ENCODE measurements at places on chromosomes 6 and 20.

DNA sequence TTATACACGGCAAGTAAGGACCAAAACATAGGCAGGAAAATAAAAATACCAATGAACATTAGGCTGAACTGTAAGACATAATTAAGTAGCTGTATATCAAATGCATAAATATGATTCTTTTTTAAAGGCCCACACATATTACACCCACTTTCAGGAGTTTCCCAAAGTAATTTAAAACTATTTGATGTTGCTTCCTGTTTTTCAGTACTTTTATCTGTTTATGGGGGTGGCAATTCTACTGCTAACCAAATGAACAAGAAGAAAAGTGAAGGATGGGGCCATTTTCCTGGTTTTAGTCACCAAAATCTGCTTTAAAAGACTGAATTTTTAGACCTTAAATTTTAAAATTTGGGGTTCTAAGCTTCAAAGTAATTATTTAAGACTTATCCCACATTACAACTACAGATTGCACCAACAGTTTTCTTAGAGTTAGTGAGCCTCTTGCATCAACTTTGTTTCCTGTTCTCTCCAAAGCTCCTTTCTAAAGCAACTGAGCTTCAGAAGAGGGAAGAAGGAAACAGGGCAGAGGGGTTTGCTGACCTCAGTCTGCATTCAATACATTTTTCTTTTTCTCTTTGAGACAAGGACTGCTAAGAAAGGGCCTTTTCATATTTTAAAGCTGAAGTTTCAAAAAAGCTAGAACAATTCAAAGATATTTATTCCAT, 191.0 kb downstream of the BACH2 start:
- DNase-seq, result no peak

DNA sequence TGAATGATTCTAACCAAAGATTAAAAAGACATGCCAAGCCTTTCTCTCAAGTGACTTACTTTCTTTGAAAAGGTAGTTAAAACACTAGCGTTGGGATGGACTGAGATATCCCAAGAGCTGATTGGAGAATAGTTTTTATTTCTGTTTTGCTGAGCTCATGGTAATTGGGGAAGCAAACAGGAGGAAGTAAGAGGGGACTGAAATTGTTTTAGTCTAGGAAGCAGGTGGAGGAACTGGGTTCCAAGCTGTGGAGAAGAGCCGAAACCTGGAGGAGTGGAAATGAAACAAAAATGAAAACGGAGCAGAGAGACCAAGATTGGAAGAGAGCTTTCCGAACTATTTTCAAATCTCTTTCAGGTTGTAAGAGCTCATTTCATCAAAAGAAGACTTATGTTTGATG, 59.9 kb upstream of the TENT5A start:
- no peak for DNase-seq

DNA sequence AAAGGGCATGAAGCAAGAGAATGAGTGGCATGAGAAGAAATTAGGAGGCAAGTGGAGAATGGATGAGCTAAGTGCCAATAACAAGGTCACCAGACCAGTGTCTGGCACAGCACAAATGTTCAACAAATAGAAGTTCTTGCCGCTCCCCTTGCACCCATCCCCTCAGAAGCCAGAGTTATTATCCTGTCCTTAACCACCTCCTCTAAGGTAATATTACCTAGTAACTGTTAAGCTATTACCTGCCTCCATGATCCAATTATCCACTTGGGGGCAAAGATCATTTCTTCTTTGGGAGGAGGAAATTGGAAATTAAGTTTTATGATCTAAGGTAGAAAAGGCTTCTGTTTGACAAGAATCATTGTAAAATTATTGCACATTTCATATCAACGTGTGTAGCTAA, 133.8 kb downstream of the FOXA2 start:
- DNase-seq, result no peak

DNA sequence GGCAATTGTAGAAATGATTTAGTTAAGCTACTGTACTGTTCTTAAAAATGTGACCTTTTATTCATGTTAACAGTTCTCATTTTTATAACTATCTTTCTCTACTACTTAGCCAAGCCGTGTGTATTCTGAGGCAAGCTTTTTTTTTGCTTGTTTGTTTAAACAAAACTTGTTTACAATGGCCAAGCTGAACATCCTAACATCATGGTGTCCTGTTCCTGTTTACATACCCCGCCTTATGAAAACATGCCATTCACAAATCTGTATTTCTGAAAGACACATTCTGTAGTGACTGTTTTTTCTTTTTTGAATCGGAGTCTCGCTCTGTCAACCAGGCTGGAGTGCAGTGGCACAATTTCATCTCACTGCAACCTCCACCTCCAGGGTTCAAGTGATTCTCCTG, 140.9 kb downstream of the NCOA3 start:
- no peak for DNase-seq

GRCh38 chr6:18961566-18961965, 574.4 kb downstream of the RNF144B start:
- DNase-seq, result no peak
